ENCODE measurements at places on chromosomes 5 and 9.

DNA sequence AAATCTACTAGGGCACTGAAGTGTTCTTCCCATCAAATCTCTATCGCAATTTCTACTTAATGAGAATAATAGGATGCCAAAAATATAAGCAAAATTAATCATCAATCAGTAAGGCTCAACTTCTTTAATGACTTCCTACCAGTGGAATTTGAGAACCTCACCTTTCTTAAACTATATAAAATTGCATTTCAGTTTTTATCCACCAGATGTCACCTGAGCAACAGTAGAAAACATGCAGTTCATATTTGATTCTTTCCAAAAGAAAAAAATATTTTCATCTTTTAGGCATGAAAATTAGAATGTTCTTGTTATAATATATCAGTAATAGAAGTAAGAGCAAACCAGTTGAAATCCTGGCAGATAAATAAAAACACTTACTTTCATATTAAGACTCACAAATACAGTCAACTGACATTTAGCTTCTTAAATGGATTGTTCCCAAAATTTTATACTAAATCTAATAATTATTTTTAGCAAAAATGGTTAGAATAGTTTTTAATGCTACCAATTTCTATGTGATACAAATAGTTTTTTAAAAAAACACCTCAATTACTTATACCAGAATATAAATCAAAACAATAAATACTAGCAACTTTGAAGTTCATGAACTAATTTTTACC is 13.4 kb upstream of the CCDC112 start:
- DNase-seq: no peak

DNA sequence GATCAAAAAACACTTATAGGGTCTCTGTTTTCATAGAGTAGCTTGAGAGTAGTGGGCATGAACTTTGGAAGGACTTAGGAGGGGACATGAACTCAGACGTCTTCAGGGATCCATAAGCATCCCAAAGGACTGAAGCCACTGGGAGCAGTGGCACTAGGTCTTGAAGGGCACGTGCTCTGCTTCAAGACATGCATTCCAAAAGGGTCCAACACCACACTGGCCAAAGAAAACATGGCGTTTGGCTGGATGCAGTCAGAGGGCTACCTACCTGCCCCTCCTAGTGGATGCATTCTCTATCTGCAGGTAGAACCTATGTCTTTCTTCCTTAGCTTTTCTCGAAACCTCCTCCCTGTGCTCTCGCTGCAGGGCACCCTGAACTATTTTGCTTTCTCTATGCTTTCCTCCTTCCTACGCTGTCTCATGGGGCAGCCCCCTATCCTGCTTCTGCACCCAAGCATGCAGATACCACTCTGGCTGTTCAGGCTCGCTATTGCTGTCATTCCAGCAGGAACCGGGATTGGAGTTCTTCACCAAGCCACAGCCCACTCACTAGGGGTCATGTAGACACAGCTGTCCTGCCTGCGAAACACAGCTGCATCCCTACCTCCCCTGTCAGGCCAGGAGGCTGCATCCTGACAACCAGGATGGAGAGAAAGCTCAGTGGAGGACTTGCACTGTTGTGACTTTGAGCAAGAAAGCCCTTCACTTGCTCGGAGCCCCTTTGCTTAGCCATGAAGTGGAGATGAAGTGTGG is 11.9 kb downstream of the FAM240B start:
- no peak for DNase-seq

DNA sequence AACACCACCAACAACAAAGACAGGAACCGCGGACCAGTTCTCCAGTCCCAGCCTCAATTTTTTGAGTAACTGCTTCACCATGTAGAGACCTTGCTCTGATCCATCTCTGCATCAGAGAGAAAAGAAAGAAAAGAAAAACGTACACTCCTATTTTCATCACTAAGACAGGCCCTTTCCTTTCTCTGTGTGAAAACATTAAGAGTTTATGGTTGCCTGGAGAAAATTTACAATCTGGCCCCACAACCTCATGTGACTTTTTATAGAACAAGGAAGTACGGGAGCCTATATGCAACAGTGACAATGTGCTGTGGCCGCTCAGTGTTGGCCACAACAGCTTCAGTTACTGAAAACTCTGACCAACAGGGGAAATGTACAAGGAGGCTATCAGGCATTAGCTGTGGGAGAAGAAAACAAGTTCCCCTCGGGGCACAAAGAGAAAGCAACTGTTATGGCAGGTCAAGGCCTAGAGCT is 272.9 kb upstream of the PTGER4 start:
- DNase-seq: no peak

DNA sequence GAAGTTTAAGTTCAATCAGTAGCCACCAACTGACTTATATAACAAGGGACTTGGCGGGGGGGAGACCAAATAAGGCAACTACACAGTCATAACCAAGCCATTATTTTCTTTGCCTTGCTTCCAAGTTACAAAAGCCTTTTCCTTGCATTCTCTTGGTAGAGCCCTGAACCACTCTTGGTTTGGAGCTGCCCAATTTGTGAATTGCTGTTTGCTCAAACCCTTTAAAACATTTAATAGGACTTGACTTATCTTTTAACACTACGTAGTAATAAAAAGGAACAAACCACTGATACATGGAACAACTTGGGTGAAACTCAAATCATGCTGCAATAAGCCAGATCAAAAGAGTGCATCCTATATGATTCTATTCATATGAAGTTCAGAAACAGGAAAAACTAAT is 31.7 kb upstream of the MSH3 start:
- no peak for DNase-seq

DNA sequence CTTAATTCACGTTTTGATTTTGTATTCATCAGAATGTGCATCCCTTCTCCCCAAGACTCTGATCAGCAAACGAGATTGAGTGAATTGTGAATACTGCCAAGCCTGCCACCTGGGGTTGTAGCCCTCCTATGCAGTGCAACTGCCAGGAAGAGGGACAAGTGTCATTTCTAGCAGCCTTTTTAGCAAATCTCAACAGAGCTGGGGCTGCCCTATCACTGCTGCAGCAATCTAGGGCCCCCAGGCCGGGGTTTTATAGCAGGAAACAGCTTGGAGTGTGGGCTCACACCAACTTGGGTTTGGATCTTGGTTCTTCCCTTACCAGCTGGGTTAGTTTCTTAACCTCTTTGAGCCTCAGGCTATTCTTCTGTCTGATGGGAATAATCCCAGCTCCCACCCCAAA is 4.0 kb downstream of the CSF1R start:
- no peak for DNase-seq

DNA sequence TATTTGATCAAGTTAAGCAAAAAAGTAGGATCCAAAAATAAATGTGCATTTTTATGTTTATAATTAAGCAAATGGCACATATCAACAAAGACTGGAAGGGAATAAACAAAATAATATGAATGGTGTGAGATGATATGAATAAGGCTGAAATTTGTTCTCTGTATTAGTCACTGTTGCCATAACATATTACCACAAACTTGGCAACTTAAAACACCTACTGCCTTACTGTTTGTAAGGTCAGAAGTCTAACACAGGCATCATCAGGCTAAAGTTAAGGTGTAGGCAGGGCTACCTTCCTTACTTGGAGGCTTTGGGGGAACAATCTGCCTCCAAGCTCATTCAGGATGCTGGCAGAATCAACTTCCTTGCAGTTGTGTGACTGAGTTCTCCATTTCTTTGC is 19.3 kb downstream of the PGGT1B start:
- no peak for DNase-seq

DNA sequence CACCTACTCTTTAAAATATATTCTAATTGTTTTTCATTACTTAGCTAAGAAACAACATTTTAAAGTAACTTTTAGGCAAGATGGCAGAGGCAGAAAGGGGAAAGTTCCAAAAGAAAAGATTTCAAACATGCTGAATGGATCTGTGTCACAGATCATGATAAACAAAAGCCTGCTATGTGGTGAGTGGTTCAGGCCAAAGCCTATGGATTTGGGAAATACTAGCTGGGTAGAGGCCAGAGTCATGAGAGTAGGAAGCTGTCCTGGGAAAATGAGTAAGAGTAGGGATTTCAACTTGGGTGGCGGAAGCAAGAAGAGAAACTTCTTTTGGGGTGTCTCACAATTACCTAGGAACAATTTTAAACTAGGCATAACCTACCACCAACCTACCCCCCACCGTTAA is 68.7 kb upstream of the GRHPR start:
- DNase-seq: no peak

Data from iPS DF 19.7 (cell line).